ENCODE measurements at places on chromosomes 4 and X.

- no peak for DNase-seq
Measured at GRCh38 chr4:81756973-81757372, 285.3 kb upstream of the RASGEF1B start.

DNA sequence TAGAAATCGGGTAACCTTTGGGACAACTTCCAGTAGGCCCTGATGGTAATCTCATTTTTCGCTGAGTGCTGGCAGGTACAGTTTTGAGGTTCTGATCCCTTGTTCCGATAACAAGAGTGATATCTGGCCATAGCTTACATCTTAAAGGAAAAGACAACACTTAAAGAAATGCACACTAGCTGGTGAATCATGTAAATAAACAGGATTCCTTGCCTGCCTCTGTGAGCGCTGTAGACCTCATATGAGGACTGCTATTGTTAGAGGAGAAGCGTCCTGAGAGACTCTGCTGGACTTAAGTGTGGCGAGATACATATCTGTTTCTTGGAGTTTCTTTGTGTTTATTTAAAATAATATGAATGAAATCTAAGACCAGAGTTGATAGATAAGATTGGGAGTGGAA, 149.3 kb upstream of the SLC4A4 start:
- DNase-seq: no peak

DNA sequence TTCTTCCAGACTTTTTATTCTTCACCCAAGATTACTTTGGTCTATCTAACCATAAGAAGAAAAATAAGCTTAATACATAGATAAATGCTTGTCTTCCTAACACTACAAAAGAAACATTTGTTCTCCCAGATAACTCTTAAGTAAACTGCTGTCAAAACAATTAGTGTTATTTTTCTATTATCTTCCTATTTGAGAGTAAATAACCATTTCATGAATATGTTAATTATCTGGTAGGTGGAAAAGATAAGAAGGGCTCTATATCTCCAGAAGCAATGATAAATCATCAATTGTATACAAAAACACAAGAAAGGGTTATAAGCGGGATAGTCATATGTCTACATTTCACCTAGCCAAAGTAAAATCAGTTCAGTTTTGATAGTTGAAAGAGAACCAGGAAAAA, 180.4 kb downstream of the ZIC3 start:
- DNase-seq: no peak

DNA sequence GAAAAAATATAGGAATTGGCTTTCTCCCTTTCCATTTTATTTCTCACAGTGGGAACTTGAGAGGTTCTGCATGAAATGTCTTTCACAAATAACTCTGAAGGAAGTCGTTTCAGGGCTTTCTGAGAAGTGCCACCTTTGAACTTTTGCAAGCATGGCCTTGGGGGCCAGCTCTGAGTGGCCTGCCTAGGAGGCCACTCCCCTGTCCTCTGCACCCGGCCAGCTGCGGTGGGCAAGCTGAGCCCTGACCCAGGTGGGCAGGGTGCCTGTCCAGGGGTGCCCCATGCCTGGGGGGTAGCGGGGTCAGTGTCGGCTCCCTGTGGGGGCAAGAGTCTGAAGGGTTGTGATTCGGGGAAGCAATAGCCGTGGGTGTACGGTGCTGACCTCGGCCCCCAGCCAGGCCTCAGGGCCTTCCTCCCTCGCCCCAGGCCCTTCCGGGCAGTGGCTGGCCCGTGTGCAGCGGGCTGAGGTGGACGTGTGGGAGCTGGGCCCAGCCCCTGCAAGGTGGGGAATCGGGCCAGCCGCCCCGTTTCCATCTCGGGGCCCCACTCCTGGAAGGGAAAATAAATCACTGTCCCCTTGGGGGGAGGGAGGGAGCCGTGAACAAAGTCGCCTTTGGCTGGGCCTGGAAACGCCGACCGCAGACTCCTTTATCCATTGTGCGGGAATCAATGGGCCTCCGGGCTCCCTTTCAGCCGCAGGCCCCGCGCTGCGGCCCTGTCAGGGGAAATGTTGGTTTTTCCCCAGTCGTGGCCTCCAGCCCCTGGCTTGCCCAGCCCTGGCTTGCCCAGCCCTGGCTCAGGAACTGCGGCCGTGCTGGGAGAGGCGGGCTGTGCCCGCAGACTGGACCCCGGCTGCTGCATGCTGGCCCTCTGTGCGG, 3.1 kb downstream of the FGFRL1 start:
- DNase-seq: no peak

DNA sequence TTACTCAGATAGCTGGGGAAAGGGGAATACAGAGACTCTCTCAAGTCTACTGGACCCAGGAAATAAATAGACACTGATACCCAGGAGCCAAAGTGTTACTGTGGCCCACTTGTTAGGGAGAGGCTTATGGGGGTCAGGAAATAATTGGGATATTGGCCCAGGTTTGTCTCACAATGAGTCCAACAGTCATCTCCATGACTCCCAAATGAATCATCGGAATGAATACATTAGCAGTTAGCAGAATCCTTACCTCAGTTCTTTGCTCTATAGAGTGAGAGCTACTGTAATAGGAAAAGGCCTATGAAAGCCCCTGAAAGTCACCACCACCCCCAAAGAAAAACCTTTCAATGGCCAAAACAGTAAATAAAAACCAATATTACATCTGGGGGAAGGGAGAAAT, 42.4 kb upstream of the ARHGEF6 start:
- DNase-seq: no peak

- DNase-seq: no peak
Measured at GRCh38 chrX:103999234-103999633, 14.3 kb downstream of the H2BW1 start.

DNA sequence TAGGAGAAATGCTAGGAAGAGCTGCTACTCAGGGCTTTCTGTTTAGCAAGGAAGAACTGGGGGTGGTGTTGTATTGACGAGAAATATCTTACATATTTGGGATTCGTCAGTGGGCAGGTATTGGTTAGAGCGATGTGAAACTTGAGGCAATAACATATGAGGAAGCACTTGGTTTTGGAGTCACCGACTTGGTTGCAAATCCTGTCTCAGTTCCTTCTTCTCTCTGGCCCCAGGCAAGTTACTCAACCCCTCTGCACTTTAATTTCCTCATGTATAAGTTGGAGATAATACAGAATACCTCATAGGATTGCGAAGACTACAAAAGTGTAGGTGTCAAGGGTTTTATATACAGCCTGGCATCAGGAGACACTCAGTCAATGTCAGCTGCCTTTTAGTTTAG, 34.1 kb downstream of the GPAT3 start:
- no peak for DNase-seq

- DNase-seq: no peak
Measured at GRCh38 chrX:110159865-110160264, 157.0 kb downstream of the TMEM164 start.

GRCh38 chr4:15864651-15865566, 73.6 kb downstream of the FGFBP1 start:
- DNase-seq: no peak

DNA sequence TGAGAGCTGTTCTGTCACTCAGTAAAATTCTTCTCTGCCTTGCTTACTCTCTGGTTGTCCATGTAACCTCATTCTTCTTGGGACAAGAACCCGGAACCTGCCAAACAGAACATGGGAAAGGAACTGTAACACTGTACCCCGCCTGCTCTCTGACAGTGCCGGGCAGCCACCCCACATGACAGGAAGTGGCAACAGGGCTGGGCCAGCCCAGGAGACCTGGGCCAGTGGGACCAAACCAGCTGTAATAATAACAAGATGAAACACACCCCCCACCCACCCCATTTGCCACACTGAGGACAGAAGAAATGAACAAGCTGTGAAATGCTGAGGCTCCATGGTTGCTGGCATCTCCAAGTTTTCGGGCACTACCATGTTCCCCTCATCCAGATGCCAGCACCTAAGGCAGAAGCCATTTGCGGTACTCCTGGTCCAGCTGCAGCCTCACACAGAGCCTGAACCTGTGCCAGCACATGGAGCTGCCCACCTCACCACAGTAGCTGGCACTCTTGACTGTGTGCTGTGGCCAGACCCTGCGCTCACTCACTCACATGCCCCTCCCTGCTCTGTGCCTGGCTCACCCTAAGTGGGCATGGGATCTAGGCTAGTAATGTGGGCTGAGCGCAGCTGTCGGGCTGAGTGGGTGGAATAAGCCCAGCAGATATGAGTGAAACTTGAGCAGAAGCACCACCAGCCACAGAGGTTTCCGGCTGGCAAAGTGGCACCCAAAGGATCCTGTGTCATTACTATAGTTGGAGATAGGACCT, 126.2 kb upstream of the UGT8 start:
- no peak for DNase-seq

DNA sequence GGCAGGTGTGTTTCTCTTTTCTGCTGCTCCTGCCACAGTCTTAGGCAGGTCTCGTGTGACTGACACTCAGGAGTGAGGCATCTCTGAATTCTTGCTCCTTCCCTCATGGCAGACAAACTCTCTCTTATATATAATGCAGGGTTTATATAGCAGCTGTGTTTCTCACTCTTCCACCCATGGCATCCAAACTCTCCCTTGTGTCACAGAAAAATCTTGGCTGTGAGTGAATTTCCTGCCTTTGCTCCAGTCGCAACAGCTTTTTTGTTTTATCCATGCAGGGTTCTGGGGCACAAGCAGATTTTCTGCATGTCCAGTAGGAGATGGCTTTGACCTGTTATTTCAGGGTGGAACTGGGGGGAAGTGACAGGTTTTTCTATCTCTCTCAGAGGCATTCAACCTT, 1275.5 kb downstream of the ADGRL3 start:
- DNase-seq: no peak

GRCh38 chrX:126670258-126670657, 117.6 kb upstream of the DCAF12L1 start:
- no peak for DNase-seq

- DNase-seq: no peak
Measured at GRCh38 chrX:72536542-72536941, 36.1 kb downstream of the HDAC8 start.

DNA sequence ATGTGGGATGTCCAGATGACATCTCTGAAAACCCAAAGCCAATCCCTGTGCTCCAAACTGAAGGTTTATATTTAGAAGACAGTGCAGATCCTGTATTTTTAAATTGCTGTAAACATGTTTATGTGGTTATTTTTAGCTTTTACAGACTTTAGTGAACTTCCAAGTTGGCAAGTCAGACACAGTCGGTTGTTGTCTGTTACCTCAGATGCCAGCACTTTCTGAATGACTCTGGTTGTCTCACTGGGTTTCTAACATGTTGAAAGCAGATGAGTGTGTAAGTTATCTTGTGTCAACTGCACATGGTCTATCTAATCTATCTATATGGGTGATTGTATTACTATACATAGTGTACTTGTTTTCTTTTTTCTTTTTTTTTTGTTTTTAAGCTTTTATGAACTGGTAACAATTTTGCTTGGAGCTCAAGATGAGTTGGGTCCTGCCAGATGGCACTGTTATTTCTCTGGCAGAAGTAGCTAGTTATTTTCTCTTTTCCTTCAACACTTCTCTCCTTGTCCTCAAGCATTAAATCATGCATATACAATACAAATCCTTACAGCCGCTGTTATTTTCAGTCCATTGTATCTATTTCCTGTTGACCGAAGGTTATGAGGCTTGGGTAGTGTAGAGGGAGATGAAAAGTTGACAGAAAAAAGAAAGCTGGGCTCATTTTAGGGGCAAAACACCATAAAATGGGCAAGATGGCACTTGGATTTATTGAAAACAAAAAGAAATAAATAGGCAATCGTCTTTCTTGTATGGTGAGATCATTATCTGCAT, 66.3 kb downstream of the GAB1 start:
- DNase-seq: no peak

DNA sequence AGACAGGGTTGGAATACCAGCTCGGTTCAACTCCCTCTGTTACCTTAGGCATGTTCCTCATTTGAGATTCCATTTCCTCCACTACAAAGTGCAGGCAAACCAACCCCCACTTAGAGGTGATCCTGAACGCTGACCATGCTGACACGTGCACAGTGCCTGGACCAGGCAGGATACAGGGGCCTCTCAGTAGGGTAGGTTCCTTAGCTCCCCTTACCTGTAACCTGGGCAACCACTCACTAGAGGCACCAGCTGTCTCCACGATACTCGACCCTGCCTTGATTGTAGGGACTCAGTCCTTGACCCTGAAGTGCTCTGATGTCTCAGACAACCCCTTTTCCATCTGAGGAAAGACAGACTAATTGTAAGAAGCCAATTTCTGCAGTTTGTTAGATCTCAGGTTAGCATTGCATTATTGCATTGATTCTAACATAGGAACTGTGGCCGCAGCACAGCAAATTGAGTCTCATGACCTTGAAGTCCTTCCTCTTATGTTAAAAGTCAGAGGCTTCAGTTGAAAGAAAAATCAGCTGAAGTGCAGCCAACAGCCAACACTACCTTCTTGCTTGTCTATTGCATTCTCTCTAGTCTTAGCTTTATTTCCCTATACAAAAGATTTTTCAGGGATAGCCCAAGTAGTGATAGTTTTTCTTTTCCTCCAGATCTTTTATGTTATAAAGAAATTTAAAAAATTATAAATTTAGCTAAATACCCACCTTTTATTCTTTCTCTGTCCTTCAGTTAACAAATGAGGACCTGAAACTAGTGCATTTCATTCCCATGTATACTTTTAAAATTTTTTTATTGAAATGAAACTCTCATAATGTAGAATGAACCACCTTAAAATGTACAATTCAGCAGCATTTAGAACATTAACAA, 11.2 kb upstream of the C1QTNF7 start:
- DNase-seq: no peak

DNA sequence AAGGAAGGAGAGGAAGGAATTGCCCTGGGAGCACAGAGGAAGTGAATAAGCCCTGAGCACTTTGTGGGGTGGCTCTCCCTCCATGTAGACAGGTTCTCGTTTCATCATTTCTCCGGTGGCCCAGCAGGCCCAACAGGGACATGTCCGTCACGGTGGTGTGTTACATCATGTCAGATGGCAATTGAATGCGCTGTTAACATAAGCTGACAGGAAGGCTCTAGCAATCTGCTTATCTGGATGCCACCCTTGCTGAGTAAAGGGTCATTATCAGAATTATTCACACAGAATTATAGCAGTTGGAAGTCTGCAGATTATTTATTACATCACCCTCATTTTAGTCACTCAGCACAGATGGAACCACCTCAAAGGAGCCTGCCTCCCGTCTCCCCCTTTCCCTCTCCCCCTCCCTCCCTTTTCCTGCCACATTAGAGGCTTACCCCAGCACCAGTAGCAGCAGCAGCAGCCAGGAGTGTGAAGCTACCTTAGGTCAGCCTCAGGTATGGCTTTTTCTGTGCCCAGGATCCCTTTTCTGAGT, 124.3 kb upstream of the TRIM2 start:
- DNase-seq: no peak
